Lower lobe of right lung (tissue), 2 donors: ENCODE measurements at places on chromosomes 13 and 19. TPM values are rescaled to one million over a fixed set of nuclear protein-coding genes. Genes with fewer than 3 reads are reported as not detected.

DNA sequence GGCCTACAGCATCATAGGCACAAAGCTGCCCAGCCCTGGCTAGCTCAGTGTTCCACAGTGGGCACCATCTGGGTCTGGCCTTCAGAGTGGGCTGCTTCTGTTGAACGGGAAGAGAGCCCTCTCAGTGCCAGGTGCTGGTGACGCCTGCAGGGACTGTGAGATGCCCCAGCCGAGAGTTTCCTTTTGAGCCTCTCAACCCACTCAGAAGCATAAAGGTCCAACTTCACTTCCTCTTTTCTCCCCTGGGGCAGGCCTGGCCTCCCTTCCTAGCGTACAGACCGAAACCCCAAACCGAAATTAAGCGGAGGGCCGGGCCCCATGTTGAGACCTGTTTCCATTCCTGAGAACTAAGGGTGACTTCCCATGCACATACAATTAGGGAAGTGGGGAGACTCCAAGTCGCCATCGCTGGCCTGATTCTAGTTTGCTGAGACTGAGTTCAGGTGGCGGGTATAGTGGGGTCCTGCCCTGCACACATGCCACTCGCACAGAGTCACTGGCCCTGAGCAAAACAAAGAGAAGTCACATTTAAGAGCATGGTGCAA lies 6.9 kb downstream of the RAB8A start:
- H3K27ac ChIP-seq: peak overlapping the region; percentile 69
- H3K4me3 ChIP-seq: no peak overlapping the region
- peaks cover 80% of the 10 kb centered on the region for H3K36me3 ChIP-seq
- H3K27me3 ChIP-seq: no peaks in the 10 kb centered on the region
- peaks cover 60% of the 10 kb centered on the region for H3K4me1 ChIP-seq
- DNase-seq: peak; percentile 76

DNA sequence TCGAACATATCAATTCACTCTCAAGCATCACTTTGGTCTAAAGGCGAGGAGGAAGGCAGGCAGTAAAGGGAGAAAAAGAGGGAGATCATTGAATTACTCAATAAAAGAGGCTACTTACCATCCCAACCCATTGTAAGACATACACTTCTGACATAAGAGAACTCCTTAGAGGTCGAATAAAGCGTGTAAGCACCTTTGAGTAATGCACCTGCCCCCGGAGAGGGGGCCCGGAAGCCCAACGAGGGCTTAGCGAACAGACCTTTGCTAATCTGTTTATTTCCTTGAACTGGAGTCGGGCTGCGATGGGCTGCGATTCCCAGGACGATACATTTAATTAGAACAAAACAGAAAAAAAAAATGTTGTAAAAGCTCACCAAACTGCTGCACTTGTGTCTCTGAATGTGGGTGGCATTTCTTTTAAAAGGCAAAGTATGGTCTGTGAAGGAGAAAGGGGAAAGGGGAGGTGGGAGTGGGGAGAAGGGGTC lies 3.0 kb downstream of the ZC3H4 start:
- peak overlapping the region; percentile 89 for H3K4me3 ChIP-seq
- no peaks in the 10 kb centered on the region for H3K27me3 ChIP-seq
- peaks cover 59% of the 10 kb centered on the region for H3K4me1 ChIP-seq
- DNase-seq: no peak
- H3K36me3 ChIP-seq: peaks cover under 1% of the 10 kb centered on the region
- peak overlapping the region; percentile 100 for H3K27ac ChIP-seq

DNA sequence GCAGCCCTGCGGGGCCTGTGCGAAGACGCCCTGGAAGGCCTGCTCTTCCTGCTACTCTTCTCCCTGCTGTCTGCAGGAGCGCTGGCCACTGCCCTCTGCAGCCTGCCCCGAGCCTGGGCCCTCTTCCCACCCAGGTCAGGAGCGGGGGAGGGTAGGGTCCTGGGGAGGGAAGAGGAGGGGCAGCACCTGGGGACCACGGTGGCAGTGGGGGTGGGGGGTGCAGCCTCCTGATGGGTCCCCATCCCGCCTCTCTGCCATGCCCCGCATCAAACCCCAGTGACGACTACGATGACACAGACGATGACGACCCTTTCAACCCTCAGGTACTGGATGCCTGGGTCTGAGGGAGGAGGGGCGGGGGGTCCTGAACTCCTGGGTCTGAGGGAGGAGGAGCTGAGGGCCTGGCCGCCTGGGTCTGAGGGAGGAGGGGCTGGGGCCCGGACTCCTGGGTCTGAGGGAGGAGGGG lies 13.4 kb upstream of the LENG8 start:
- H3K27ac ChIP-seq: no peak overlapping the region
- peaks cover 4% of the 10 kb centered on the region for H3K36me3 ChIP-seq
- H3K4me1 ChIP-seq: peaks cover 22% of the 10 kb centered on the region
- no peak overlapping the region for H3K4me3 ChIP-seq
- no peak for DNase-seq

GRCh38 chr13:67792151-67792676 lies 562.1 kb upstream of the PCDH9 start:
- no peak overlapping the region for H3K27ac ChIP-seq
- H3K4me3 ChIP-seq: no peak overlapping the region
- no peaks in the 10 kb centered on the region for H3K4me1 ChIP-seq
- DNase-seq: no peak

DNA sequence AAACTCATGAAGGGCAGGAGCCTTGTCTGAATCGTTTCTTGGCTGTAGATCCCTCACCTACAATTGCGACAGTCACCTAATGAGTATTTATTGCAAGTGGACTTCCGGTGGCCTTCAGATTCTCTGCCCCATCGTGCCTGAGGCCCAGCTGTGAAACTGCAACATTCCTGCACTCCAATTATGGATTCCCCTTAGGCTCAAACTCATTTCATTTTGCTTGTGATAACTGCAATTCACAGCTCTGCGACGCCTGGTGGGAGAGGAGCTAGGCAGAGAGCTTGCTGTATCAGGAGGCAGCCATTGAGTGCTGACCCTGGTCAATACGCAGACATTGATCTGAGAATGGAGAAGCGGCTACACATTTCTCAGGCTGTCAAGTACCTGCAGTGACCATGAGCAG lies 59.0 kb downstream of the CCDC70 start:
- no peaks in the 10 kb centered on the region for H3K27me3 ChIP-seq
- H3K36me3 ChIP-seq: no peaks in the 10 kb centered on the region
- no peak overlapping the region for H3K27ac ChIP-seq
- H3K4me1 ChIP-seq: no peaks in the 10 kb centered on the region
- DNase-seq: no peak
- no peak overlapping the region for H3K4me3 ChIP-seq

DNA sequence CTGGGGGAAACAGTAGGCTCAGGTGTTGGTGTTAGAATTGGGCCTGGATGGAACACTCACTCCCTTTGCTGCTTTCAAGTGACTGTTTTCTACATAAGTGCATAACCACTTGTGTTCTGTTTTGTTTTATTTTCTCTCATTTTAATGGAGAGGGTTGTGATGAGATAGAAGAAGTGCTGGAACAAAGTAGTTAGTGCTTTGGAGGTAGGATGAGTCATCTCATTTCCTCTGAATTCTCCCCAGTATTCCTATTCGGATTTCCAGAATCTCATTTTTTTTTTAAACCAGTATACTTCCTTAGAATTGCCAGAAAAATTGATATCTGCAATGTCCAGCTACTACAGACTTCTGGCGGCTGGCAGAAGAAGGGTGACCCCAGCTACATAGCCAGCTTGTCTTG lies 575.9 kb downstream of the MYO16 start:
- no peaks in the 10 kb centered on the region for H3K27me3 ChIP-seq

GRCh38 chr13:98485561-98485960 lies 91.3 kb downstream of the STK24 start:
- H3K27me3 ChIP-seq: no peaks in the 10 kb centered on the region
- H3K36me3 ChIP-seq: peaks cover 6% of the 10 kb centered on the region
- peak overlapping the region; percentile 81 for H3K27ac ChIP-seq
- H3K4me1 ChIP-seq: peaks cover 73% of the 10 kb centered on the region

- DNase-seq: no peak
- H3K4me3 ChIP-seq: no peak overlapping the region
- no peaks in the 10 kb centered on the region for H3K4me1 ChIP-seq
- no peaks in the 10 kb centered on the region for H3K27me3 ChIP-seq
- H3K36me3 ChIP-seq: no peaks in the 10 kb centered on the region
- H3K27ac ChIP-seq: no peak overlapping the region
These were observed 7.4 kb upstream of the SLITRK6 start for GRCh38 chr13:85806553-85807175.

GRIK5 gene
- 0.41 TPM for total RNA-seq

SACS gene
- 6.7 TPM for total RNA-seq

KLK2 gene
- not detected for total RNA-seq

- no peaks in the 10 kb centered on the region for H3K4me1 ChIP-seq
- no peak overlapping the region for H3K27ac ChIP-seq
- no peak overlapping the region for H3K4me3 ChIP-seq
- peak; percentile 77 for DNase-seq
These were observed 180.9 kb downstream of the PCCA start for GRCh38 chr13:100269837-100270236.

DNA sequence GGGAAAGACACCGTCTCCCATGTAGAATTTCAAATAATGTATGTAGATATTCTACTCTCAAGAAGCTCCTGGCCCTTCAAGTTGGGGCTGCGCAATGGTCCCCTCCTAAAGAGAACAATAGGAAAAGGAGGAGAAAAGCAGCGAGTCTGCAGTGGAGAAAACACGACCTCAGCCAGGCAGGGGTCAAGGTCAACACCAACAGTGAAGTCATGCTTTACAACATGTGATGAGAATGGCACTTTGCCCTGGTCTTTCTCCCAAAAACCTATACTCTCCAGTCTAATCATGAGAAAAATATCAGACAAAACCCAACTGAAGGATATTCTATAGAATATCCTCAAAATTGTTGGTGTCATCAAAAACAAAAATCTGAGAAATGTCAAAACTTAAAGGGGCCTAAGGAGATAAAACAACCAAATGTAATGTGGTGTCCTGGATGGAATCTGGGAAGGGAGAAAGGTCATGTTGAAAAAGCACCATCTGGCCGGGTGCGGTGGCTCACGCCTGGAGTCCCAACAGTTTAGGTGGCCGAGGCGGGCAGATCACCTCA lies 101.0 kb downstream of the SPACA7 start:
- H3K4me1 ChIP-seq: no peaks in the 10 kb centered on the region
- H3K4me3 ChIP-seq: no peak overlapping the region
- no peak for DNase-seq
- no peak overlapping the region for H3K27ac ChIP-seq
- no peaks in the 10 kb centered on the region for H3K27me3 ChIP-seq

GRCh38 chr19:38905620-38906019 lies 5.9 kb downstream of the NFKBIB start:
- H3K4me1 ChIP-seq: peaks cover 9% of the 10 kb centered on the region
- no peaks in the 10 kb centered on the region for H3K27me3 ChIP-seq
- no peak overlapping the region for H3K27ac ChIP-seq
- no peak for DNase-seq
- no peak overlapping the region for H3K4me3 ChIP-seq

DNA sequence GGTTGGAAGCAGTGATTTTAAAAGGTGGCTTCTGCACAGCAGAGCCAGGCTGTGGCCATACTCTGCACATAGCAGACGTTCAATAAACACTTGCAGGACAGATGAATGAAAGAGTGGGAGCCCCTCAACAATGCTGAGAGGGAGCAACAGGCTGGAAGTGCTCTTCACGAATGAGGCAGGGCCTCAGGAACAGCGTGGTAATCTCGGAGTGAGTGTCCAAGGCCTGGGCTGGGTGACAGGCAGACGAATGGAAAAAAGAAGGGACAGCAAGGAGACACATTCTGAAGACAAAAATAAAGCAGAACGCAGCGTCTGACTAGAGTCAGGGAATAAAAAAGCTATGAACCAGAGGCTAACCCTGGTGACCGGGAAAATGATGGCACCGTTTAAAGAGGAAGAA lies 11.1 kb downstream of the GJA3 start:
- no peaks in the 10 kb centered on the region for H3K36me3 ChIP-seq
- peaks cover 60% of the 10 kb centered on the region for H3K27me3 ChIP-seq
- H3K4me3 ChIP-seq: no peak overlapping the region
- H3K4me1 ChIP-seq: no peaks in the 10 kb centered on the region

DNA sequence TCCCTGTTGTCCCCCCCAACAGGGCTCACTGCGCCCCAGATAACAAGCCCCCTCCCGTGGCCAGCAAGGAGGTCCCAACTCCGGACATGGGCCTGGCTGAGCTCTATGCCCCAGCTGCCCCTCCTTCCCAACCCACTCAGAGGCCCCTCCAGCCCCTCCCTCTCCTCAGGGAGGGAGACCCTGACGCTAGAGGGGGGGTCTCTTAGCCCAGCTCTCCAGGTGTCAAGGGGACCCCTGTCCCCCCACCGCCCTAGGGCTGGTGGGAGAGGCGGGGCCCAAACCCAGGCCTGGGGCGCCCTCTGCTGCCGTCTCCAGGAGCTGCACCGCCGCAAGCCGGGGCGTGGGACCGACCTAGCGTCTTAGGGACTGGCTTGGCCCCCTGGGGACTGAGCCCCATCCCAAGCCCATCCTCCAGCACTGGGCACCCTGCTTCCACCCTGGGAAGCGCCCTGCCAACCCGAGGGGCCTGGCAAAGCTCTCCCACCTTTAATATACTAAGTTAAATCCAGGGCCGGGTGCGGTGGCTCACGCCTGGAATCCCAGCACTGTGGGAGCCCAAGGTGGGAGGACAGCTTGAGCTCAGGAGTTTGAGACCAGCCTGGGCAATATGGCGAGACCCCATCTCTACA lies 1.4 kb downstream of the GRIN3B start:
- H3K36me3 ChIP-seq: no peaks in the 10 kb centered on the region
- DNase-seq: peak; percentile 83
- H3K4me3 ChIP-seq: no peak overlapping the region
- H3K4me1 ChIP-seq: peaks cover 14% of the 10 kb centered on the region
- H3K27ac ChIP-seq: no peak overlapping the region

GNA15 gene
- total RNA-seq: 24.2 TPM
